ENCODE measurements at places on chromosomes 11 and 22. TPM values are rescaled to one million over a fixed set of nuclear protein-coding genes. Genes with fewer than 3 reads are reported as not detected.

OR5M8 gene
- total RNA-seq, result not detected

ACR gene
- total RNA-seq, result not detected

POU2AF1 gene
- total RNA-seq, result not detected

YIF1A gene
- 188 TPM for total RNA-seq

OR52N4 gene
- total RNA-seq, result not detected

BAIAP2L2 gene
- 6.0 TPM for total RNA-seq

IFITM2 gene
- 628 TPM for total RNA-seq

PRAME gene
- total RNA-seq, result 2.8 TPM

CRY2 gene
- 5.7 TPM for total RNA-seq
